ENCODE measurements at places on chromosomes 3 and 15.

DNA sequence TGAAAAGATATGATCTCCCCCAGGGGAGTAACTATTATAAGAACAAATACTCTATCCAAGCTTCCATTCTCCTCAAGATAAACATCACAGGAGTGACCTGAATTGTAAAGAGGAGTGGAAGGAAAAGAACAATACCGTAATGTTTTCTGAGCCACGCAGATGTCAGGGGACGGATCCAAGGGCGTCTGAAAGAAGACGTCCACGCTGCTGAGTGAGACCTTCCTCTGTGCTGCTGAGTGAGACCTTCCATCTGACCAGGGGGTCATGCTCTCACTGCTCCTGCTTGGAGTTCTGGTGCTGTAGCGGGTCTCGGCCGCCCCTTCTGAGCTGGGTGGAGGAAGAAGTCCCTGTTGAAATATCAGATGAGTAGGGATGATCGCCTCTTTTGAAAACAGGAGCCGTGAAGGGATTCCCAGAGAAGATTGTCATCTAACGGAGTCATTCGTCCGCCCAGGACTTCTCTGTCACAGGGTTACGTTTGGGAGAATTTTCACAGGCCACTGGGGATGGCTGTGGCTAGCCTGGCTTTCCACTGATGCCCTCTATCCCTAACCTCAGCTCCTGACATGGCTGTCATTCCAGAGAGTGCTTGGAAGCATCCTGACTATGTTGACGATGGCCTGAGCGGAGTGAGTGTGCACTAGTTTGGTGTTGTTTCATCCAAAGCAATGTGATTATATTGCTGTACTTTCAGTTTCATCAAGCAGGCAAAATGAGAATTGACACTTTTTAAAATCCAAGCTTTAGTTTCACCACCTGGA, 184.9 kb downstream of the APBA2 start:
- DNase-seq, result no peak

GRCh38 chr3:111282024-111282423, 210.4 kb downstream of the NECTIN3 start:
- no peak for DNase-seq

- DNase-seq, result no peak
These were observed 163.3 kb downstream of the FEZF2 start for GRCh38 chr3:62210011-62210410.

DNA sequence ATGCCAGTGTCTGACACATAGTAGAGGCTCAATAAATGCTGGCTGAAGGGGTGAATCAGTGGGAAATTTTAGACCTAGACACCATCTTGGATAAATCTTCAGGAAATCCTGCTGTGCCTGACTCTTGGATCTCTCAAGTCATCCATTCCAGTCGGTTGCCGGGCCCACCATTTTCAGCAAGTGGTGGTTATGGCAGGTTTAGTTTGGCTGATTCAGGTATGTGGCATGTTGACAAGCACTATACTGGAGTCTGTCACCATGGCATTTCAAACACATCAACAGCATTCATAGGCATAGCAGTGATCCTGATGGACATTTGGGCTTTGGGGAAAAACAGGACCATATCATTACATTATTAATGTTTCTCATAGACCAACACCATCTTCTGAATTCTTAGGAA, 25.7 kb upstream of the APH1B start:
- no peak for DNase-seq

- no peak for DNase-seq
These were observed 292.8 kb downstream of the LPP start for GRCh38 chr3:188446766-188447165.

- DNase-seq, result no peak
These were observed 25.6 kb upstream of the FAM174B start for GRCh38 chr15:92681141-92681631.

DNA sequence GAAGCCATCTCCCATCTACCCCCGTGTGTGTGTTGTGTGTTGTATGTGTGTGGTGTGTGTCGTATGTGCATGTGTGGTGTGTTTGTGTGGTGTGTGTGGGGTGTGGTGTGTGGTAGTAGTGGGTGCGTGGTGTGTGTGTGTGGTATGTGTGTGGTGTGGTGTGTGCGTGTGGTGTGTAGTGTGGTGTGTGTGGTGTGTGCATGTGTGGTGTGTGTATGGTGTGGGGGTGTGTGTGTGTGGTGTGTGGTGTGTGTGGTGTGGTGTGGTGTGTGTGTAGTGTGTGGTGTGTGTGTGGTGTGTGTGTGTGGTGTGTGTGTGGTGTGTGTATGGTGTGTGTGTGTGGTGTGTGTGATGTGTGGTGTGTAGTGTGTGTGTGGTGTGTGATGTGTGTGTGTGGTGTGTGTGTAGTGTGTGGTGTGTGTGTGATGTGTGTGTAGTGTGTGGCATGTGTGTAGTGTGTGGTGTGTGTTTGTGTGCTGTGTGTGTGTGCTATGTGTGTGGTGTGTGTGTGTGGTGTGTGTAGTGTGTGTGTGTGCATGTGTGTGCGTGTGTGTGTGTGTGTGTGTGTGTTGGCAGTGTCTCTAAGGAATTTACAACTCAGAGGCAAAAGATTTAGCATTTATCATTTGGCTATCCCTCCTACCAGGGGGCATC, 156.3 kb upstream of the TMEM108 start:
- no peak for DNase-seq

- no peak for DNase-seq
These were observed 118.0 kb downstream of the IQCH start for GRCh38 chr15:67372543-67372942.

DNA sequence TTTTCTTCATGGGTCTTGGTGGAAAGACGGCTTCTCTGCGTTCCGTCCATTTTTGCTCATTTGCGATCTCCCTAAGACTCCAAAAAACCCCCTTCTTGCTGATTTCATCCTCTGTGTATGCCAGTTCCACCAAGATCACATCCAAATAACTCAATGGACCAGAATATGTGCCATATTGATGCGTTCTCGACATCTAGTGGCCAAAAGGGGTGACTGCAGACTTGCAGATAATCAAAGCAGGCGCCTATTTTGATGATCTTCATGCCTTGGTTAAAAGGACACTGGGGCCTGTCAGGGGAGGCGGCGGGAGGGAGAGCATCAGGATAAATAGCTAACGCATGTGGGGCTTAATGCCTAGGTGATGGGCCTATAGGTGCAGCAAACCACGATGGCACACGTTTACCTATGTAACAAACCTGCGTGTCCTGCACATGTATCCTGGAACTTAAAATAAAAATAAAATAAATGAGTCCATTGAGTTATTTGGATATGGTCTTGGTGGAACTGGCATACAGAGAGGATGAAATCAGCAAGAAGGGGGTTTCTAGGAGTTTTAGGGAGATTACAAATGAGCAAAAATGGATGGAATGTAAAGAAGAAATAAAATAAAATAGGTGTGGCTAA, 104.2 kb upstream of the RAD18 start:
- no peak for DNase-seq

DNA sequence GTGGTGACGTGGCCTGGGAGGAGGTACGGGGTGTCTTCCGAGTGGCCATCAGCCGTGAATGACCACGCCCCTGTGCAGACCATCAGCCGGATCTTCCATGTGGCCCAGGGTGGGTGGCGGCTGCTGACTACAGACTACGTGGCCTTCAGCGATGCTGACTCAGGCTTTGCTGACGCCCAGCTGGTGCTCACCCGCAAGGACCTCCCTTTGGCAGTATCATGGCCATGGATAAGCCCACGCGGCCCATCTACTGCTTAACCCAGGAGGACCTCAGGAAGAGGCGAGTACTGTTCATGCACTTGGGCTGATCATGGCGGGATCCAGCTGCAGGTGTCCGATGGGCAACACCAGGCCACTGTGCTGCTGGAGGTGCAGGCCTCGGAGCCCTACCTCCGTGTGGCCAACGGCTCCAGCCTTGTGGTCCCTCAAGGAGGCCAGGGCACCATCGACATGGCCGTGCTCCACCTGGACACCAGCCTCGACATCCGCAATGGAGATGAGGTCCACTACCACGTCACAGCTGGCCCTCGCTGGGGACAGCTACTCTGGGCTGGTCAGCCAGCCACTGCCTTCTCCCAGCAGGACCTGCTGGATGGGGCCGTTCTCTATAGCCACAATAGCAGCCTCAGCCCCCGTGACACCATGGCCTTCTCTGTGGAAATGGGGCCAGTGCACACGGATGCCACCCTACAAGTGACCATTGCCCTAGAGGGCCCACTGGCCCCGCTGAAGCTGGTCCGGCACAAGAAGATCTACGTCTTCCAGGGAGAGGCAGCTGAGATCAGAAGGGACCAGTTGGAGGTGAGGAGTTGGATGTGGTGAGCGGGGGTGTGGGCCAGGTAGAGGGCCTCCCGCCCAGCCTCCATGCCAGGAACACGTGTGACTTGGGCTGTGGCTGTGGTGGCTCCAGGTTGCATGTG, 178.4 kb downstream of the TBC1D2B start:
- no peak for DNase-seq

- no peak for DNase-seq
These were observed 46.5 kb downstream of the CPA3 start for GRCh38 chr3:148911592-148911991.

Data from stimulated activated CD8-positive, alpha-beta memory T cell treated with anti-CD3 and anti-CD28 coated beads, Interleukin-4, amount 100 ng/mL, for 1 hour (primary cell).